ENCODE measurements at places on chromosomes 7 and 10. TPM values are rescaled to one million over a fixed set of nuclear protein-coding genes. Genes with fewer than 3 reads are reported as not detected.

Gene CASP7
- total RNA-seq: 3.9 TPM

Gene CALCR
- 5.1 TPM for total RNA-seq

Gene C10orf90
- total RNA-seq: 1.2 TPM

Gene GSTK1
- 46.1 TPM for total RNA-seq

Gene TM9SF3
- 134 TPM for total RNA-seq

Gene MOSPD3
- 11.3 TPM for total RNA-seq

Gene BAIAP2L1
- 1.6 TPM for total RNA-seq

Gene SMIM30
- total RNA-seq: 56.1 TPM

Gene ZNF277
- 53.5 TPM for total RNA-seq

Gene RNF148
- 0.92 TPM for total RNA-seq

Gene CCL24
- total RNA-seq: not detected

Gene PDE6C
- not detected for total RNA-seq

Gene MBLAC1
- total RNA-seq: 5.3 TPM

Gene XRCC2
- 4.6 TPM for total RNA-seq

Gene ITPRID1
- 0.23 TPM for total RNA-seq

Gene ATG9B
- total RNA-seq: 3.9 TPM

Gene TNS3
- 28.8 TPM for total RNA-seq

Measured in diencephalon (tissue), 1 donor.